Nephron progenitor cell (in vitro differentiated cells): ENCODE measurements at places on chromosomes 11 and 22.

GRCh38 chr11:14075118-14076078 is 112.9 kb downstream of the SPON1 start:
- DNase-seq, result no peak

DNA sequence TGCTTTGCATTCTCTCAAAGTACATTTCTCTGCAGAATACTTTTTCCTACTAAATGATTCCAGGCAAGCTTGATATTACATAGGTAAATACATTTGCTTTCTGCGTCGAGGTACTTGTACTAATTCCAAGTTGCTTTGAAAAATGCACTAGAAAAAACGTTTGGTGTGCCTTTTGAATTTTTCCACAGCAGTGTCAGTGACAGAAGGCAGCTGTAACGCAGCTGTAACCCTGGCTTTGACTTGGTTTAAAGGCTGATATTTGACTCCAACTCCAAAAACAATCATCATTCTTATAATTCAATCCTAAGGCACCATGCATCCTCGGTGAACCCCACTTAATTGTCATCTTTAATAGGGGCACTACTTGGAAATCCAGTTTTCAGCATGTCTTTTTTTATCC is 125.0 kb downstream of the MAML2 start:
- DNase-seq, result no peak

DNA sequence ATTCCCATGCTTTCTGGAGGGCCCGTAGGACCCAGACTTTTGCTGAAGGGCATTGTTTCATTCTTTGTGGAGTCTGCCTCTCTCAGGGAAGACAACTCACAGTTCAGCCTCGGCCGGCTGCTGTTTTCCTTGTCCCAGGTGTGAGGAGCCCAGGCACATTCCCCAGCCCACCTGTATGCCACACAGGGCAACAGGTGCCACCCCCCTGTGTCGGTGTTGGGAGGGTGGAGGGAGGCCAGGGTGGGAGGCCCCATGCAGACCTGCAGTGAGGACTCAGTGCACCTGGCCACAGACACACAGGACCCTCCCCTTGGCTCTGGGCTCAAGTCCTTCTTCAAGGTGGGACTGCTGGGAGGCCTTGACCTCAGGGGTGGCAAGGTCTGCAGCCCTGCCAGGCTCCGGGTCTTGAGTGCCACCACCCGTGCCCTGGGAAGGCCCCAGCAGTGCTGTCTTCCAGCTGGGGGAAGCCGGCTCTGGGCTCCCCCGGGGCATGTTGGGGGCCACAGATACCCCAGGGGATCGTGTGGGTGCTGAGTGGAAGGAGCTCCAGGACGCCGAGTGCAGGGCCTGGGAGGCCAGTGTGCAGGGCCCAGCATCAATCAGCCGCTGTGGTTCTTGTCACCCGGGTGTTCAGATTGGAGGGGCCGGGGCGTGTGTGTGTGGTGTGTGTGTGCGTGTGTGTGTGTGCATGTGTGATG is 1286.1 kb downstream of the BRD1 start:
- no peak for DNase-seq

GRCh38 chr11:2305140-2305778 is 3.4 kb downstream of the TSPAN32 start:
- DNase-seq, result peak; percentile 90

DNA sequence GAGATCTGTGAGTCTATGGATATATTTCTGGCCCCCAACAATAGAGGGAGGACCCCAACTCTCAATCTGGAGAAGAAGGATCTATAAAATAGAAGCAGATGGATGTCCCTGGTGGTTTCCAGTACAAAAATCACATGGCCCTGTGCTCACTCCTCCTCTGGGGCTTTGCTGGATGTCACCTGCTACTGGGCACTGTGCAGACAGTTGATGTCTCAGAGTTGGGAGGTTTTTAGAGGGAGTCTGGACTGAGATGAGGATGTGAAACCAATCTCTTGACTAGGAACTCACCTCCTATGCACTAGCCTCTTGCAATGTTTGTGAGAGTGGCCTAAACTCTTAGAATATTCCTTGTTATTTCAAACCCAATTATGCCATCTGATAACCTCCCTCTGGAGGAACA is 107.2 kb downstream of the SCN3B start:
- DNase-seq, result no peak

- no peak for DNase-seq
These were observed 15.6 kb upstream of the UCP3 start for GRCh38 chr11:74024261-74025029.

DNA sequence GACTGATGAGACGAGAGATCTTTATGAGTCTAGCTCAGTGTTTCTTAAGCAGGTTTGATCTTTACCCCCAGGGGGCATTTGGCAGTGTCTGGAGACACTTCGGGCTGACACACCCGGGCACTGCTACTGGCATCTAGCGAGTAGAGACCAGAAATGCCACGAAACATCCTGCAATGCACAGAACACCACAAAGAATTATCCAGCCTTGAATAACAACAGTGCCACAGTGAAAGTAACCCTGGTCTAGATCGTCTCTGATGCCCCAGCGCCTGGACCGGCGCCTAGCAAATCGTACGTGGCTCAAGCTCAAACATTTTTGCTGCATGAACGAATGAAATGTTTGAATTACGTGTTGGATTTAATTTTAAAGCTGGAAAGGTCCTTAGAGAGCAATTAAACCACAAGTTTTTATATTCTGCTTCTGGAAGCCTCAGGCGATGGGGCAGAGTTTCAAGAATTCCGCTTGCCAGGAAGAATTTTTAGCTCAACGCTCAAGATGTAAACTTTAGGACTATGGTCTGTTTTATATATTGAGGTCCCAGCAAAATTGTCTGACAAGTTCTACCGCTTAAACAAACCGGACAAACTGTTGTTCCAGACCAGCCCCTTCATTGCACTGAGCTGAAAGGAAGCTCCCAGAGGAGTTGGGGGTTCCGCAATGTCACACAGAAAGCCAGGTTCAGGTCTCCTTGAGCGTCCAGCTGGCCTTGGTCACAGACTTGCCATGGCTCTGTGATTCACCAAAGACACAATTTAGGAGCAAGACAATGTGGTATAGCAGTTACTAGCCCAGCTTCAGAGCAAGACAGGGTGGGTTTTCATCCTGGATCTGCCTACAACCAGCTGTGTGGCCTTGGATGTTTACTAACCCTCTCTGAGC is 44.2 kb upstream of the SMTN start:
- DNase-seq, result no peak

- peak; percentile 91 for DNase-seq
These were observed 29.2 kb upstream of the WNT11 start for GRCh38 chr11:76235233-76236091.

- no peak for DNase-seq
These were observed 24.3 kb downstream of the RPL27A start for GRCh38 chr11:8706673-8707432.

- no peak for DNase-seq
These were observed 9.3 kb upstream of the CD3E start for GRCh38 chr11:118295199-118295598.

DNA sequence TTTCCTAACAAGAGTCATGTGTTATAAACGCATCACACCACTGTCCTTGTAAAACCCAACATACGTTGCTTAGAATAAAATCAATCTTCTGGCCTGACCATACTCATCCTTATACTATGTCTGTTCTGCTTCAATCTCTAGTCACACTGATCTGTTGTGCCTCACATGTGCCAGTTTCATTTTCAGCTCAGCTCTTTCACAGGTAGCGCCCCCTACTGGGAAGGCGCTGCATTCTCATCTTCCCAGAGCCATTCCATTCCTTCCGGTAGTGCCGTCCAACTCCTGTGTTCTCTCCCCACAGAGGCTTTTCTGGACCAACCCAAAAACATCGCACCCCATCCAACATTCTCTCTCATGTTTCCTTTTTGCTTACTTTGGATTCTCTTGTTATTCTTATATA is 22.2 kb downstream of the CASP5 start:
- DNase-seq, result no peak

GRCh38 chr11:20342347-20343141 is 21.0 kb upstream of the HTATIP2 start:
- DNase-seq, result peak; percentile 60

DNA sequence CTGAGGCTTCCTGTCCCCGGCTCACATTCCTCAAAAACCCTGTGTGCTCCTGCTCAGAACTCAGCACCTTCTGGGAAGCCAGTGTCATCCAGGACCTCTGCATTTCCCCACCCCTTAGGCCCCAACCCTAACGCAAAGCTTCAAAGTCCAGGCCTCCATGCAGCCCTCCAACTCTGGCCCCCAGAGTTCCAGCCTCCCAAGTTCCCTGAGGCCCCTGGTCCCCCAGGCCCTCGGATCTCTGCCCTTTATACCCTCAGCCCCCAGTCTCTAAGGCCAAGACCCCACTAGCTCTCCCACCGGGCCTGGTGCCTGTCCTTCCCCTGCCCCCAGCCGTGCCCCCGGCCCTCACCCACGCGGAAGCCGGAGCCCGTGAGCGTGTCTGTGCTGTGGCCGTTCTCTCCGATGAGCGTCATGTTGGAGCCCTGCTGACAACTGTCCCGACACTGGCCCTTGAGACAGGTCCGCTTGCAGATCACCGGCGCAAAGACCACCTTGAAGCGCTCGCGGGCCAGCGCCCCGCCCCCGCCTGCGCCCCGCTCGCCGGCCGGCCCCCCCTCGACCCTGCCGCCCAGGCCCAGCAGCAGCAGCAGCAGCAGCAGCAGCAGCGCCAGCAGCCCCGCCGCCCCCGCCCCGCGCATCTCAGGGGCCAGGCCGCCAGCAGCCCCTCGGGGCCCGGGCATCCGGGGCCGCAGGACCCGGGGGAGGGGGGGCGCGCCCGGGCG is 718 bp downstream of the LTBP3 start:
- peak; percentile 72 for DNase-seq
